ENCODE measurements at places on chromosomes 4 and X.
A peak's percentile ranks its signal among the peaks of the same experiment; 100 is the strongest.

DNA sequence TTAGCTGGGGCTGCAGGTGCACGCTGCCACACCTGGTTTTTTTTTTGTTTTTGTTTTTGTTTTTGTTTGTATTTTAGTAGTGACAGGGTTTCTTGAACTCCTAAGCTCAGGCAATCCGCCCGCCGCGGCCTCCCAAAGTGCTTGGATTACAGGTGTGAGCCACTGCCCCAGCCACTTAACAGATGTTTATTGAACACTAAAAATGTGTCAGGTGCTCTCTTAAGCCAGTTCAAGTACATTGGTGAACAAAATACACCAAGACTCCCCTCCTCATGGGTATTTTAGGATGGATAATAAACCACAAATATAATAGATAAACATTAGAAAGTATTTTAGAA is 69.9 kb downstream of the TRAPPC11 start:
- DNase-seq, result no peak

- no peak for DNase-seq
Observed at GRCh38 chr4:162408309-162408708, 244.5 kb upstream of the FSTL5 start.

DNA sequence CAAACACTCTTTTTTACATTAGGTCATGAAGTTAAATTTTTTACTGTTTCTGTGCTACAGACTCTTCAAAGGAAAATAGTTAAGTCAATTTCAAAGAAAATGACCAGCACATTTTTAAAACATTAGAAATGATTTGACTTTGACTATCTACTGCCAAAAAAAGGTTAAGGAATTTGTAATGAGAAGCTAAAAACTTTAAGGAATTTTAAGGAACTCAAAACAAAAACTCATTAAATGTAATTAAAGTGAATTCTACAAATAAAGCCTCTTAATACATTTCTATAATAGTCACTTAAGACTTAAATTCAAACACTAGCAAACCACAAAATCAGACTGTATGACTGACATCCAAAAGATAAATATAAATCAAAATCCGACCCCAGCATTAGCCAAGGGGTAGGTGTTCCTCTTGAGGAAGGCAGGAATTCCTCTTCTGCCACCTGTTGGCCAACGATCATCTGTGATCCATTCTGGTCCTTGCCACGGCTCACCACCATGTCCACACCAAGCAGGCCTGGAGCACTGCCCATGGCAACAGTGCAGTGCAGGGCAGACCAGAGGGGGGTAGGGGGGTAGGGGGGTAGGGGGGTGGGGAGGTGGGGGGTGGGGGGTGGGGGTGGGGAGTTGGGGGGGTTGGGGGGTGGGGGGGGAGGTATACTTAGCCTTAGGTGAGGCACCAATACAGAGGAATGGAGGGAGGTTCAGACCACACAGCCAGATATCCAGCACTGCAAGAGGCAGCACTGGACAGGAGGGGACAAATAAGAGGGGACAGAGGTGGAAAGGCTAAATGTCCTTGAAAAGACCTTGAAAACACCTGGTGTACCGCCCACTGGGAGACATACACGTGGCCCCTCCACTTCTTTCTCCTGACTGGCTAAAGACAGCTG is 287.4 kb downstream of the CHIC1 start:
- peak; percentile 28 for DNase-seq

GRCh38 chr4:164261831-164262230 is 492.1 kb upstream of the SMIM31 start:
- no peak for DNase-seq

- no peak for DNase-seq
Observed at GRCh38 chrX:17021851-17022604, 75.6 kb downstream of the REPS2 start.

- peak; percentile 51 for DNase-seq
Observed at GRCh38 chrX:37684973-37685372, 618 bp upstream of the XK start.

- no peak for DNase-seq
Observed at GRCh38 chr4:142845293-142846107, 601 bp downstream of the INPP4B start.

DNA sequence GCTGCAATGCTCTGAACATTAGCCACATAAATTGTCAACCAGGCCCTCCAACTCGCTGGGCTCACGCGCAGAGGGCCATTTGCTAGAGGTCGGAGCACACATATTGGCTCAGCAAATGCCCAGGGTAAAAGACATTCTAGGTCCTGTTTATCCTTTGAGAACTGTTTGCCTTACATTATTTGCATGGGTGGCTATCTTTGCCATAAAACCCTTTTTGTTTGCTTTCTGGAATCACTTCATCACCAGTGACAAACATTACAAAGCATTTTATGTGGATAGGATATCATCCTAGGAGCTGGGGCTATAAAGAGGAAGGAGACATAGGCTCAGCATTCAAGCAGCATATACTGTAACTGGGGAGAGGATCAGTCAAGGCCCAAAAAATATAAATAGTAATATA is 149.2 kb upstream of the RAI2 start:
- no peak for DNase-seq

GRCh38 chrX:107738272-107738671 is 37.3 kb downstream of the TSC22D3 start:
- no peak for DNase-seq

DNA sequence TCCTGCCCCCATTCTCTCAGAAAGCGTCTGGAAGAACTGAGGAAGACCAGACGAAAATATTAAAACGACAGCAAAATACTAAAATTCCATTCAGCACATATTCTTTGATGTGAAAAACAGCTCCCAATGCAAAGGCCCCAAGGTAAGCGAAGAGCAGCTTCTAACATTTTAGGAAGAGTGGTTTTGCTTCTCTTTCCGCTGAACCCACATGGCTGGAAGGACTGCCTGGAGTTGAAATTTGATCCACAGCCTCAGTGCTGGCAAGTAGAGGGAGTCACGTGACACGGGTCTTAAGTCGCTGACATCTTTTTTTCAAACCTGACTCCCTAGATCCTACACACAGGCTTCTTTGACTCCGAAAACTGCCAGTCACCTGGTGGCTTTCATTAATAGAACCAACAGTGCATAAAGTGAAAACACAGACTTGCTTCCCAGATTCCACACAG is at the start of gene FAM13A:
TSS of gene FAM13A (minus strand) at position 233 of the 446 bp plus-strand sequence. CDS start at position 12, 221 bp downstream.
- peak; percentile 81 for DNase-seq

DNA sequence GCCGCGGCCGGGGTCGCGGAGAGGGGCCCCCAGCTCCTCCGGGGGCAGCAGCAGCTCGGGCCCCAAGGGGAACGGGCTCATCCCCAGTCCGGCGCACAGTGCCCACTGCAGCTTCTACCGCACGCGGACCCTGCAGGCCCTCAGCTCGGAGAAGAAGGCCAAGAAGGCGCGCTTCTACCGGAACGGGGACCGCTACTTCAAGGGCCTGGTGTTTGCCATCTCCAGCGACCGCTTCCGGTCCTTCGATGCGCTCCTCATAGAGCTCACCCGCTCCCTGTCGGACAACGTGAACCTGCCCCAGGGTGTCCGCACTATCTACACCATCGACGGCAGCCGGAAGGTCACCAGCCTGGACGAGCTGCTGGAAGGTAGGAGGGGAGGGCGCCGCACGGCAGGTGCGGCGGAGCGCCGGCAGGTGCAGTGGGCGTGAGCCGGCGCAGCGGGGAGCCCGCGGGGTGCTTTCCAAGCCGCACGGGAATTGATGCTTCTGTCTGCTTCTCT is 886 bp downstream of the DCLK2 start:
- DNase-seq, result no peak

DNA sequence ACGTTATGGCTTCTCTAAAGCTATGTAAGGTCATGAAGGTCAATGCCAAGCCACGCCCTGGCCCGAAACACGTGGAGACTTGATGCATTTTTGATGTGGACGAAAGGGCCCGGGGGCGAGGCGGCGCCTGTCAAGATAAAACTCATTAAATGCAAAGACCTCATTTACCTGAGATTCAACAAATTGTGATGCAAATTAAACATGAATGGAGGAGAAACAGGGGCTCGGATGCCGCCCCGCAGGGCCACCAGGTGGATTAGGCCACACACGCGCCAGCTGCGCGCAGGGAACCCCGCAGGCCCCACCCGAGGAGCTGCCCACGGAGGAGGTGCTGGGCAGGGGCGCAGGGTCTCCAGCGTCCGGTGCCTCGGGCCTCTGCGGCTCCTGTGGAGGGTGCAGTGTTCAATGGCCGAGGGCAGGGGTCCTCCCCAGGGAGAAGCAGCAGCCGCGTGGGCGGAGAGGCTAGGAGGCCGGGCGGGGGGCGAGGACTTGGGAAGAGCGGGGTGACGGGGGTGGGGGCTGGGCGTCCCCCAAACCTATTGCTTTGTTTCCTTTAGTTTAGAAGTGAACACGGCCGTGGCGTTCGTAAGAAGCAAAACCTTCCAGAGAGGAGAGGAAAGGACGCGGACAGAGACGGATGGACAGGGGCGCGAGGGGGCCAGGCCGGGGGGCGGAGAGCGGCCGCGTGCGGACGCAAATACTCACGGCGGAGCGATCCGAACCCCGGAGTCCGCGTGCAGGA is 40.4 kb downstream of the CPLX1 start:
- no peak for DNase-seq

All from NB4 (cell line).